ENCODE measurements at places on chromosomes 5 and 9.
A peak's percentile ranks its signal among the peaks of the same experiment; 100 is the strongest.

- no peak for DNase-seq
These were observed 98.5 kb downstream of the SNX18 start for GRCh38 chr5:54616031-54616430.

- DNase-seq, result peak; percentile 56
These were observed 16.1 kb upstream of the NEUROG1 start for GRCh38 chr5:135551593-135552447.

- DNase-seq, result no peak
These were observed 40.0 kb downstream of the AMBP start for GRCh38 chr9:114037961-114038723.

- no peak for DNase-seq
These were observed 16.6 kb upstream of the ELAVL2 start for GRCh38 chr9:23842565-23843129.

- DNase-seq, result no peak
These were observed 126.1 kb downstream of the GAS1 start for GRCh38 chr9:86821006-86821845.

DNA sequence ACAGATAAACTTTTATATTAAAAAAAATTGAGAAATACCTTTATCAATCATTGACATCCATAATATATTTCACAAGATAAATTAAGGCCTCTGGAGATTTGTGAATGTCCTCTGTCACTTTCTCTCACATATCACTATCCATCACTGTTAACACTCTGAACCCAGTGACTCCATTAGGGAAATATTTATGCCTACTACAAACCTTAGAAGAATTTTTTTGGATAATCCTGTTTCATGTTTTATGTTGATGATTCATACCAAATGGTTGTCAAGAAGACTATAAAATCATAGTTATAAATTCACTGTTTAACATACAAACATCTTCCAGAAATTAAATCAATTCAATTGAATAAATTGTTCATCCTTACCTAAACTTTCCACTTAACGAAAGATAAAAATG is 357.6 kb upstream of the CDH10 start:
- no peak for DNase-seq

GRCh38 chr9:128226412-128226801 is 23.2 kb downstream of the DNM1 start:
- DNase-seq, result no peak

GRCh38 chr9:127531676-127532075 is 80.4 kb downstream of the LRSAM1 start:
- DNase-seq, result no peak

DNA sequence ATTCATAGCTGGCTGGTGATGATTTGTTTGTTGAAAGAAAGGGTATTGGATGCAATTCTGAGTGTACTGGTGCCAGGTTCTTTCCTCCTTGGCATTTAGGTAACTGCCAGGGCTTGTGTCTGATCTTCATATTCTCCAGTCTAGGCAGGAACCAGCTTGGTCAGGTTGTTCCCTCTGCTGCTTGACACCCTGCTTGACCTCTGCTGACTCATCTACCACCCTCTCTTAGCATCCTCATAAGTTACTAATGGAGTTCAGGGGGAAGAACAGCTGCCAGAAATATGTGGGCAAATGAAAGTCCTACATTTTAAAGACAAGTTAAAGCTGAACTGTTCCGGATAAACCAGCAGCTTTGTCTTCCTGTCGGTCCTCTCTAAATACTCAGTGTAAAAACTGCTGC is 116.1 kb upstream of the TNC start:
- no peak for DNase-seq

DNA sequence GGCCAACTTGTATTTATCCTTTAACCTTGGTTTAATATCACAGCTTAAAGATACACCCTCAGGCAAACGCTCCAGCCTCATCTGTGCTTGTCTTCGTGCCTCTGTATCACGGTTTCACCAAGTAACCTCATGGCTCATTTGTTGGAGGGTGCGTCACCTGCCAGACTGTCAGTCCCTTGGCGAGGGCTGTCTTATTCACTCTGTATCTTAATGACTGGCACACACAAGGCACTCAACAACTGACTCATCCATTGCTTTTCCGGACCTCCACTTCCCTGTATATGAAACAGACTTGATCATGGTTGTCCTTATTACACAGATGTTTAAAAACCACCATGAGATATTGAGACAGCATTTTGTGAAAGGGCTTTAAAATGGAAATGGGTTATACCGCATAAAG is 28.0 kb downstream of the LCP2 start:
- DNase-seq, result peak; percentile 57

GRCh38 chr5:140037012-140037411 is 6.1 kb downstream of the NRG2 start:
- no peak for DNase-seq

- DNase-seq, result no peak
These were observed 35.2 kb downstream of the ZNF366 start for GRCh38 chr5:72472031-72472430.

GRCh38 chr9:88287972-88288371 is 100.3 kb upstream of the SPIN1 start:
- no peak for DNase-seq

DNA sequence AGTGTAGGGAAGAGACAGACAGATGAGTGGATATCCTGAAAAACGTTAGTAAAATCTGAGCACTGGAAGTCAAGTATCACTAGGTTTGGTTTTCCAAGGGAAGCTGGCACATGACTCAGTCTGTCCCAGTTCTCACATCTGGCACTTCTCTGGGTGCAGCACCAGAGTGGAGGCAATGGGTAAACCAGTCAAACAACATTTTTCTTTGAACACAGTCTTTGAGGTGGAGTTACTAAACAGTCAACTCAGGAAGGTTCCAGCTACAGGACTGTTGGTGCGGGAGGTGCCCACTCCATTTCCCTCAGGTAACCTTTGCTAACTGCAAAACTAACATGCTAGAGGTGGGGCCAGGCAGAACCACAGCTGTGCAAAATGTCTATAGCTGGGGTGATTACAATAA is 301.4 kb upstream of the RFX3 start:
- no peak for DNase-seq

Measured in CD4-positive, alpha-beta T cell treated with Interleukin-12 subunit alpha and Interleukin-12 subunit beta, for 1 hour (primary cell).